ENCODE measurements at places on chromosomes 16 and 17.

GRCh38 chr16:11964761-11965551 is at the start of gene TNFRSF17:
Gene TNFRSF17, plus strand, starts transcription at chr16:11965210. Its CDS starts 115 bp downstream, at chr16:11965325.
- no peak for DNase-seq

GRCh38 chr17:1360975-1361374 is 39.0 kb downstream of the YWHAE start:
- DNase-seq = no peak

GRCh38 chr17:79942011-79942405 is 93.7 kb downstream of the TBC1D16 start:
- no peak for DNase-seq

GRCh38 chr17:8075574-8076342 is 11.8 kb downstream of the ALOX12B start:
- DNase-seq = no peak

DNA sequence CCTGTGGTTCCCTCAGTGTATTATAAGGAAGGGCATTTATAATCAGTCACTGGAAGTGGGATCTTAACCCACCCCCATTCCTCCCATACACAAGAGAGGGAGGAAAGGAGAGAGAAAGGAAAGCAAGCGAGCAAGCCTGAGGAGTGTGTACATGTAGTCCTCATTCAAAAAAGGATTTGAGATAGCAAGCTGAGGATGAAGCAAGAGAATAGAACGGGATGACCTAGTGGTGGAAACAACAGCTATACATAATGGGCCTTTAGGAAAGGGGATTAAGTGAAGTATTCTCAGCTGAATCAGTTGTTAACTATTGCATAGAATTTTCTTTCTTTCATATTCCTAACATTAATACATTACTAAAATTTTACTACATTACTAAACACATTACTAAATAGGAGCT is 281.4 kb downstream of the ZFHX3 start:
- DNase-seq = no peak

GRCh38 chr16:4089811-4090301 is 26.4 kb downstream of the ADCY9 start:
- no peak for DNase-seq

GRCh38 chr17:43549496-43549895 is 3.4 kb upstream of the ETV4 start:
- DNase-seq = no peak

DNA sequence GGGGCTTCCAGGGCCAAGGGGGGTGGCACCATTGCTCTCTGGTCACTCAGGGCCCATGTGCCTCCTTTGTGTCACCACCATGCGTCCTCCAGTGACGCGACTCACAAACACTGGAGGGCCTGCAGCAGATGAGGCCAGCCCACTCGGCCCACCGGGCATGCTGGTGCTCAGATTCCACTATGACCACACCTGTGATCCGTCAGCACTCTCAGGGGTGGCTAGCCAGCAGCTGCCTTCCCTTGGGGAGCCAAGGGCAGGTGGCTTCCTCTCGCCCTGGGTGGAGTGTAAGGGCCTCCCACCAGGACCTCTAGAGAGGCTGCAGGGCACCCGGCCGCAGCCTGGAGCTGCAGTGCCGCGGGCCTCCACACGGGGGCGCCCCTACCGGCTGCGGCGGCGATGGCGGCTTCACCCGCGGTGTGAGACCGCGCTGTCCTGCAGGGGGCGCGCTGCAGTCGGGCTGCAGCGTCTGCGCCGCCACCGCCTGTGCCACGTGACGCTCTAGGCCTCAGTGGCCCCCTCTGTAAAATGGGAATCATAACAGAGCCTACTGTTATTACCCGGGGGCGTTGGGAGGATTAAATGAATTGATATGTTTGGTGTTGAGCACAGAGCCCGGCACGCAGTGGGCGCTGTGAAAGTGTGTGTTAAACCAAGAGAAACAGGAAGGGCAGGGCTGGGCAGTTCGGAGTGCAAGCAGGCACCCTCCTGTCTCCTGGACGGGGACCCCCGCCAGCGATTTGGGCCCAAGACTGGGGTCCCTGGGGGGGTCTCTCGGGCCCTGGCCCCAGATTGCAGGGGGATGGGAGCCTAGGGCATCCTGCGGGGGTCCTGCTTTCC is 192.4 kb upstream of the GSE1 start:
- DNase-seq = peak; percentile 60

GRCh38 chr16:69892378-69892777 is 58.8 kb upstream of the CLEC18A start:
- DNase-seq = no peak

DNA sequence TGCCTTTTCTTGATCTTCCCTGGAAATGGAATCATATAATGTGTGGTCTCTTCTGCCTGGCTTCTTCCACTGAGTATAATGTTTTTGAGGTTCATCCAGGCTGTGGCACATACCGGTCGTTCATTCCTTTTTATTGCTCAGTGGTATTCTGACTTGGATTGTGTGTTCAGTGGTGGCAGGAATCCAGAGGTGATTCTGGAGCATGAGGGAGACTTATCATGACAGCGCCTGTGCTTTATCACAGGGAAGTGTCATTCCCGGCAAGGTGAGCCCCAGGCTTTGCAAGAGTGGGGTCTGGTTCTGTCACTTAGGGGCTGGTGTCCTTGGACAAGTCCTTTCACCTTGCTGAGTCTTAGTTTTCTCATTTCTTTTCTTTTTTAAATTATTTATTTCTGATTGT is 53.0 kb downstream of the IRX3 start:
- no peak for DNase-seq

DNA sequence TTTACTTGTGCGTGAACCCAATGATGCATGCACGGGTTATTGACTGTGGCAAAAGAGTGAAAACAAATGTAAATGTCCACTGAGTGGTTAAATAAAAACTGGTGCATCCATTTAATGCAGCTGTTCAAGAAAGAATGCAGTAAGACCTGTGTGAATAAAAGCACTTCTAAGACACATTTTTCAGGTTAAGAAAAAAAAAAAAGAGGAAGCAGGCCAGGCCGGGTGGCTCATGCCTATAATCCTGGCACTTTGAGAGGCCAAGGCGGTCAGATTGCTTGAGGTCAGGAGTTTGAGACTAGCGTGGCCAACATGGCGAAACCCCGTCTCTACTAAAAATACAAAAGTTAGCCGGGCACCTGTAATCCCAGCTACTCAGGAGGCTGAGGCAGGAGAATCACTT is 11.8 kb downstream of the CNGB1 start:
- no peak for DNase-seq

DNA sequence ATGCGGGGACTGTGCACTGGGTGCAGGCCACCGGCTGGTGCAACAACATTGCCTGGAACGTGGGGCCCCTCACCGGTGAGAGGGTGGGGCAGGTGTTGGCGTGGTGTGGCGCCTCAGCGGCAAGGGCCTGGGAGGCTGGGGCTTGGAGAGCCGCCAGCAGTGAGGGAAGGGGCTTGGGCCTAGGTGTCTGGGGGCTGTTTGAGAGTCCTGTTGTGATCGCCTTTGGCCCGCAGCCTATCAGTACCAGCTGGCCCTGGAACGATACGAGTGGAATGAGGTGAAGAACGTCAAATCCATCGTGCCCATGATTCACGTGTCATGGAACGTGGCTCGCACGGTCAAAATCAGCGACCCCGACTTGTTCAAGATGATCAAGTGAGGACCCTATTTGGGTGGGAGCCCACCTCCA is 2.6 kb upstream of the TMEM88 start:
- DNase-seq = no peak

DNA sequence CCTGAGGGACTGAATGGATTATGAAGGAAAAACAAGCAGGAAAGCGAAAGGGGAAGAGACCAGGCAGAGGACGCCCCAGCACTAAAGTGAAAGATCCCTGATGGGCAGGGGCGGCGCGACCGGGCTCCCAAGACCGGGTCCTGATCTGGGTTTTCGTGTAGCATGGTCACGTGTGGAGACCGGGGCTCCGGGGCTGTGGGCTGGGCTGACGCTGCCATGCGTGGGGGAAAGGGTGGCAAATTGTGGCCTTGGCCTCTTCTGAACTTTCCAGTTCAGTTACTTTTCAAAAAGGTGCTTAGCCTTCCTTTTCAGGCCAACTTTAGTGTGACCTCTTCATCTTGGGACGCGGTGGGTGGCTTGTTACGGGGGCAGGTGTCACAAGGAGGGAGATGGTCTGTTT is 57.5 kb downstream of the METRNL start:
- no peak for DNase-seq

DNA sequence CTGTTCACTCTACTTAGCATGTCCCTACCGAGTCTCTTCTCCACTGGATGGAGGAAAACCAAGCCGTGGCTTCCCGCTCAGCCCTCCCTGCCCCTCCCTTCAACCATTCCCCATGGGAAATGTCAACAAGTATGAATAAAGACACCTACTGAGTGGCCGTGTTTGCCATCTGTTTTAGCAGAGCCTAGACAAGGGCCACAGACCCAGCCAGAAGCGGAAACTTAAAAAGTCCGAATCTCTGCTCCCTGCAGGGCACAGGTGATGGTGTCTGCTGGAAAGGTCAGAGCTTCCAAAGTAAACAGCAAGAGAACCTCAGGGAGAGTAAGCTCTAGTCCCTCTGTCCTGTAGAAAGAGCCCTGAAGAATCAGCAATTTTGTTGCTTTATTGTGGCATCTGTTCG is 2.8 kb upstream of the LPCAT2 start:
- no peak for DNase-seq

DNA sequence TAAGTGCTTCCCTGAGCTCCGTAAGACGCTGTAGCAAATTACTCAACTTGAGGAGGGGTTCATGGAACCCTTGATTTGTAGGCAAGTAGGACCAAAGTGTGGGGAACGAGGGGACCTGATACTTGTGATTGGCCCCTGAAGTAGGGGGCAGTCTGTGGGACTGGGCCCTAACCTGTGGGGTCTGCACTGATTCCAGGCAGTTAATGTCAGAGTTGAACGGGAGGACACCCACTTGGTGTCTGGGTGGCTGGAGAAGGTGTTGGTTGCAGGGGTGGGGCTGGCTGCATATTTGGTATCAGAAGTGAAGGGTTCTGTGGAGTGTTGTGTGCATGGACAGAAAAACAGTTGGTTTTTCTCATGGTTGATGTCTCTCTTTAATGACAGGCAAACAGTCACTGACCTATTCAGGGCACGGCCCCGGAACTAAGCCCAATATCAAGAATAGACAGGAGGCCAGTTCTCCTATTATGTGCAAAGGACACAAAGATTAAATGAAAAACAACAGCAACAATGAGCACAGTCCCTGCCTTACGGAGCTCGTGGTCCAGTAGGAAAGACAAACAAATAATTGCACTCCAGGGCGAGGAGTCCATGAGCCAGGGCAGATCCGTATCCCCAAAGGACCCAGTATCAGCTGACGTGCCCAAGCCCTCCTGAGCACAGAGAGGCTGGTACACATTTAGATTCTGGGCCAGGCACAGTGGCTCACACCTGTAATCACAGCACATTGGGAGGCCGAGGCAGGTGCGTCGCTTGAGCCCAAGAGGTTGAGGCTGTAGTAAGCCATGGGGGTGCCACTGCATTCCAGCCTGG is 19.2 kb downstream of the MXRA7 start:
- DNase-seq = no peak

DNA sequence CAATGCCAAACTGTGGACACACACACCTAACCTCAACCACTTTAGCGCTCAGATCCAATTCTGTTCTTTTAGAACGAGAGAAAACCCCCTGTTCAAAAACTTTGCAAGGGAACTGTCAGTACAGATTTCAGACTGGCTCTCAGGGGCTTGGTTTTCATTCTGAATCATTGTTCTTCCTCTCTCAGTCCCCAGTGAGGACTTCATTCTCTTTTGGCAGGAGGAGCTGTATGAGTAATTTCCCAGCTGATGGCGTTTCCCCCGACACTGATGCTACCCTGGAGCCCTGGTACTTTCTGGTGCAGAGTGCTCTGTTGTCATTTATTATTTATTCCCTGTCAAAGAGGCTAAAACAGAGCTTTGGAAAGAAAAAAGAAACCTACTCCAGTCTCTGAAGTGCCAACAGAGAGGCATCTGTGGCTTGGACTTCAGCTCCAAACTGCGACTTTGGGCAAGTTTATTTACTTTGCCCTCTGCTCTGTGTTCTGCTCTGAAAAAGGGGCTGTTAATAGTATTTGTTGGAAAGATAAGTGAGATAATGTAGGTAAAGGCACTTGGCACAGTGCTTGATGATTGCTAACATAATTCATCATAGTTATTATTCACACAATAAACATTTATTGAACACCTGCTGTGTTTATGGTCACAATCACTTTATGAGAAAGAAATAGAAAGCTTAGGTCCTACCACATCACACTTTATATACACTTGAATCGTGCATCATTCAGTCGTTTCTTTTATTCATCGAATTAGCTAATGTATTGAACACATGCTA is 28.3 kb downstream of the ETV4 start:
- no peak for DNase-seq

- DNase-seq = no peak
These were observed 20.6 kb downstream of the ESRP2 start for GRCh38 chr16:68215302-68215701.

GRCh38 chr16:64196444-64196843 is 925.4 kb downstream of the CDH11 start:
- no peak for DNase-seq

- DNase-seq = no peak
These were observed 84.3 kb downstream of the BMERB1 start for GRCh38 chr16:15518381-15519351.

DNA sequence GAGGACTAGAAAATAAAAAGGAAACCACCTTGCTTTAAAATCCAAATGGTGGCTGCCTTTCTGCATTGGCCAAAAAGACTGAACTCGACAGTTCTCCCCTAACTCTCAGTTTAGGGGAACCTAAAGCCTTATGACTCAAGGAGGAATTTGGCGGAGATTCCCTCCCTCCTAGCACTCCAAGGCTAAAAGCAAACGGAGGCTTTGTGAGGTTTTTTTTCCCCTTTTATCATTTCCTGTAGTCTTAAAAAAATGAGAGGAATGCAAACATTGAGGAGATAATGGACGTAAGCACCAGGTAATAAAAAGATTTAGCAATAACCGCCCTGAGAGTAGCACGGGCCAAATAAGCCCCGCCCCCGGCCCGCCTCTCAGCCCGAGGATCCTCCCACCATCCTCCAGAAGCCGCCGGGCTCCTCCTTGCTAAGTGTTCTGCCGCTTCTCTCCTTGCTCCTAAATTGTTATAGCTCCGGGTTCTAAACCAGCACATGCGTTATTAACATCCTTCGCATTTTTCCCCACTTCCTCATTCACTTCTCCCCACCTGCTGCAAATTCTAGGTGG is 5.8 kb upstream of the KIFC3 start:
- DNase-seq = peak; percentile 54

DNA sequence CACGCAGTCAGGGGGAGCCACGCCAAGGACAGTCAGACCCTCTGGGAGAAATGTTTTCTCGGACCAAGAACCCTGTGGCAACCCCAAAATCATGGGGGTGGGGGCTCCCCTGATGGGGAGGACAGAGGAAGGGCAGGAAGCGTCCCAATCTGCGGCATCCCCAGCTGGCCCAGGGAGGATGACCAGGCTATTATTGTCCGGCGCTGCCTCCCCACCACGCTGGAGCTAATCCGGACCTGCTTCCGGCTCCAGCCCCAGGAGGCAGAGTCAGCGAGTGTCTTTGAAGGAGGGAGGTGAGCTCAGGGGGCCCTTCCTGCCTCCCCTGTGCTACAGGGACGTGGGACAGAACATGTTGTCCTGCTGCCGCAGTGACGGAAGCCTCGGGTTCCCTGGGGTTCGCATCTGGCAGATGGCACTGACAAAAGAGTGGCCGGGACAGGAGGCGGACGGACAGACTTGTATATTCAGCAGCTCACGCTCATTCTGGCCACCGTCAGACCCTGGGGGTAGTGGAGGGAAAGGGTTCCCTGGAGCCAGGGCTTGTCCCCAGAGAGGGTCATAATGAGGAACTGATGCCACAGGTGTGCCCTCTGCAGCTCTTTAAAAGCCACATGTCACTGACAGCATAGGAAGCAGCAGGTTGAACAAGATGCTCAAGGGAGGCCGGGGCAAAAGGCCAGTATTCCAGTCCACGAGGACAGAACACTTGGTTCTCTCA is 54.3 kb upstream of the CDC42EP4 start:
- DNase-seq = no peak

GRCh38 chr17:1965556-1966273 is 59.4 kb downstream of the RTN4RL1 start:
- DNase-seq = no peak

- no peak for DNase-seq
These were observed 151.7 kb downstream of the PRKCB start for GRCh38 chr16:23987443-23987842.

Measured in activated effector memory CD4-positive, alpha-beta T cell treated with Interleukin-2 at 50 U/mL for 16 hours (primary cell).